Type B pancreatic cell (in vitro differentiated cells): ENCODE measurements at places on chromosomes 12 and 14. TPM values are rescaled to one million over a fixed set of nuclear protein-coding genes. Genes with fewer than 3 reads are reported as not detected.
A peak's percentile ranks its signal among the peaks of the same experiment; 100 is the strongest.

SLC17A8 gene
- 2.6 and 6.1 TPM in 2 replicates for total RNA-seq

CLEC4D gene
- not detected in 2 replicates for total RNA-seq

ULK1 gene
- 80.0 and 99.3 TPM in 2 replicates for total RNA-seq

C12orf56 gene
- total RNA-seq, result 1.5 TPM in 1 of 2 replicates, not detected in the other

KLRC4 gene
- not detected in 2 replicates for total RNA-seq

PTPRB gene
- 1.2 and 4.2 TPM in 2 replicates for total RNA-seq

METTL25 gene
- 9.4 and 14.3 TPM in 2 replicates for total RNA-seq

- no peak for DNase-seq
Measured at GRCh38 chr12:45827974-45828373, 98.5 kb downstream of the ARID2 start.

DNA sequence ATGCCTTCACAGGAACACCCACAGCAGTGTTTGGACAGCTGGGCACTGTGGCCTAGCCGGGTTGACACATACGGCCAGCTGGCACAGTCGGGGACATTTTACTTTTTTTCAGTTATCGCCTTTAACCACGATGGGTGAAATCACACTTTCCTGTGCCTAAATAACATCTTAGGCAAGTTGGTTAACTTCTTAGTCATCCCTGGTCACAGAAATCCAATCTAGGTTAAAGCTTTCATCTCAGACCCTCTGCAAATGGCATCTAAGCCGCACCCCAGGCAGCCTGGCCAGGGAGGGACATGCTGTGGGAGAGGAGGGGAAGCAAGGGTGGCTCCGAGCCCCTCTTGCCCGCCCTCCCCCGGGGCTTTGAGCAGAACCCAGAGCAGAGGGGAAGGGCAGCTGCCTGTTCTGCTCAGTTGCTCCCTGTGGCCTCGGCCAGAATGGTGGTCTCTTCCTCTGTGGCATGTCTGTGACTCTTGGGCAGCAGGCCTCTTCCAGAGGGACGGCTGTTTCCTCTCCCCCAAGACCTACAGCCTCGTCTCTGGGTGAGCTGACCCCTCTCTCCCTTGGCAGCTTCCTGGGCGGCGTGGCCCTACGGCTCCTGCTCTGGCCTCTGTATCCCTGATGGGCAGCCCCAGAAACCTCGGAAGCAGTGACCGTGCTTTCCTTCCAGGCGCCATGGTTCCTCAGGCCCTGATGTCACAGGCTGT is 85.4 kb upstream of the DYNC1H1 start:
- no peak for DNase-seq

DNA sequence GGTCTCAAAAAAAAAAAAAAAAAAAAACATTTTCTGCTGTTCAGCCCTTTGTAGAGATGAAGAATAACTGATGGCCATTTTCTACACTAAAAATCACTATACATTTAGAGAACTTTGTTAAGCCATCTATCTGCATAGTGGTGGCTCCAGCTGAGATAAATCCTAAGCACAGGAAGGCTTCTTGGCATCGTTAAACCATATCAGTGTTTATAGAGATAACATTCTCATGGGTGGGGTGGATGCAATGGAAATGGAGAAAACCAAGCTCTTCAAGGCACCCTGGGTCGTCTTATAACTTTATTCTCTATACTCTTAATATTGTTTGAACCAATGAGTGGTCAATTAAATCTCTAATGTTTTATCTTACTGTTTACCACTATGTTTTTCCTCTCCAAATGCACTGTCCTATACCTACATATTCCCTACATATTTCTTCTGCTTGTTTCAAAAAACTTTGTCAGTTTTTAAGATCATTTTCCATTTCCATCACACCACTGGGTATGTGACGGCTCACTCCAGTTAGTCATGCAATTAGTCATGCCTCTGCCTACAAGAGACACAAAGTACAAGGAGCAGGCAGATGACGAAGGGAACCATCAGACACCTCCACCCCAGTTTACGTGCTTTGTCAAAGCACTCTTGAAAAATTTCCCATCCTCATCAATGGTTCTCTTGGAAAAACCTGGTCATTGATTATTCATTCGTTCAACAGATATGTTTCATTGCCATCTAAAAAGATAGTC is 119.3 kb upstream of the OVCH1 start:
- no peak for DNase-seq

DNA sequence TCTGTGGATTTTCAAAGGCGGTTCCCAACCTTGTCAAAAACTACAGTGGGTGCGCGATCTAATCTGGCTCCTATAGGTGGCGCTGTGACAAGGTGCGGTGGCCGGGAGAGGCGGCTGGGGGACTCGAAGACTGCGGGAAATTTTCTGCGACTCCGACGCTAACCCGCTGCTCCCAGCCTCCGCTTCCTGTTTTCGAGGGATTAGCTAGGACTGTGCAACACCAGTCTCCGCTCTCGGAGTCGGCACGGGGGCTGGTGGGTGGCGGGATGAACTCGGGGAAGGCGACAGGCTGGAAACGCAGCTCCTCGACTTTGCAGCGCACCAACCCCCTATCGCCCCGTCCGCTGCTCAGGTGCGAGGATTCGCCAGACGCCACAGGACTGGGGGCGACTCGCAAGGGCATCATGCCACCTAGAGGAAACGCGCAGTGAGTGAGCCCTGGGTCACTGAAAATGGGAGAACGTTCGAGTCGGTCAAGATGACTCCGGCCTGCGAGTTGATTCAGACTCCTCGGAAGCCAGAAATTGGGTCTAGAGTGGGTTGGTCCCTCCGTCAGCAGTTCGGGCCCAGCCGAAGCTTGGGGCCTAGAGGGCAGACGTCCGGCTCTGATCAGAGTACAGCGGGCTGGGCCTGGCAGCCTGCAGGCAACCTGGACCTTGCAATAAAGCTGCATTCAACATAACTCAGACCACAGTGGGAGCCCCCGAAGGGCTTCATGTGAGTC is 5.5 kb upstream of the PAX9 start:
- DNase-seq, result peak; percentile 73

DNA sequence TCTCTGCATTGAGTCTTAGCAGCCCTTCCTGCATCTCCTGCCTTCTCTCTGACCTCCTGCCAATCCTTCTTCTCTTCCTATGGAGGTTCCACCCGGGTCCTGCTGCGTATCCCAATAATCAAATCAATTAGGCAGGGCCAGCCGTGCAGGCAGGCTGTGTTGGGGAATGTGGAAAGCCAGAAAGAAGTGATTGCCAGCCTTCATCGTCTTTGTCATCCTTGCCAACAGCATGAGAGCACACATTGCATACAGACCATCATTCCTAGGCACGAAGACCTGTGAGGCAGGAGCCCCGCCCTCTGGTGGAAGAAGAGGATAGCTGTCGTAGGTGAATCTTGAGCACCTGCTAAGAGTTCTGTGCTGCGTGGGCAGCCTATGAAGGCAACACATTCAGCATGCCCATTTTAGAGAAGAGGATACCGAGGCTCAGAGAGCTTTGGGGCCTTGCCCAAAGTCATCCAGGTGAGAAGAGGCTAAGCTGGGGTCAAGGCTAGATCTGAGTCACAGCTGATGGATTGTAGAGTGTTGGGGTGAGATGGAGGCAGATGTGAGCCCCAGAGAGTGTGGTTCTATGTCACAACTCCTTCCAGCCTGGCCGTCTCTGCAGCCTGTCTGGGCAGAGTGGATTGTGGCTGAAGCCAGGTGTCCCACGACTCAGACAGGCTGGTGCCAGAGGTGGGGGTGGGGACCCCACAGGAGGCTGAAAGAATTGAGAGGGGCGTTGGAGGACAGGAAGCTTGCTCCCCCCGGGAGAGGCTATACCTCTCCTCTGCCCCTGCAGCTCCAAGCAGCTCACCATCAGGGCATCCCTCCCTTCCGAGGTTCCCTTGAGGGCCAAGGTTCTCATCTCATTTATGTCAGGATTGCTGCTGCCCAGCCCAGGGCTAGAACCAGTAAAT is 12.7 kb downstream of the C14orf132 start:
- no peak for DNase-seq

DNA sequence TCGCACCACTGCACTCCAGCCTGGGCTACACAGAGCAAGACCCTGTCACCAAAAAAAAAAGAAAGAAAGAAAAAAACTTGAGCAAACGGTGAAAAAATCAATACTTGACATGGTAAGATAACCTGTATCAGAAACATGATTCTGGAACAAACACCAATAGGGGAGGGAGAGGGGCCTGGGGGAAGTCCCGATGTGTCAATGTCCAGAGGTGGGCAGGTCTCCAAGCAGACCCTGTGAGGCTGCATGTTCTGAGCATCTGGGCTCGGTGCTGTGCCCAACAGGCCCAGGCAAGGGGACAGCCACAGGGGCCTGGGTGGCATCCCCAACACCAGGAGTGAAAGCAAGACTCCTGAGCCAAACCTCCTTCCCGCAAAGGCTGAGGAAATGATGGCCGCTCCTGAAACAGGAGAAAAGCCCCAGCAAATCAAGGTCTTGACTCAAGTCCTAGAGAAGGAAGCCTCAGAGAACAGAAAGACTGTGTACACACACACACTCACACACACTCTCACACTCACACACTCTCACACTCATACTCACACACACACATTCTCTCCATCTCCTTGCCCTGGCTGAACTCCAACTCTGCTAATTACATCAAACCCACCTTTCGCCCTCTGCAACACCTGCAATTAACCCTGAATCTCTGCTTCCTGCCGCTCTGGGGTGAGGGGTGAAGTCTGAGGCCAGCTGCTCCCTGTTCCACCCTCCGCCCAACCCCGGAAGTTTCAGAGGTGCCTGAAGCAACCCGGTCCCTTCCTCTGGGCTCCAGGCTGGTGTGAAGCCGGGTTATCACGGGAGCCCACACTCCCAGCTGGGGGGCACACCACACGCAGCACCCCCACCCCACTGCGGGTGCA is 20.4 kb downstream of the CCDC88C start:
- no peak for DNase-seq

DNA sequence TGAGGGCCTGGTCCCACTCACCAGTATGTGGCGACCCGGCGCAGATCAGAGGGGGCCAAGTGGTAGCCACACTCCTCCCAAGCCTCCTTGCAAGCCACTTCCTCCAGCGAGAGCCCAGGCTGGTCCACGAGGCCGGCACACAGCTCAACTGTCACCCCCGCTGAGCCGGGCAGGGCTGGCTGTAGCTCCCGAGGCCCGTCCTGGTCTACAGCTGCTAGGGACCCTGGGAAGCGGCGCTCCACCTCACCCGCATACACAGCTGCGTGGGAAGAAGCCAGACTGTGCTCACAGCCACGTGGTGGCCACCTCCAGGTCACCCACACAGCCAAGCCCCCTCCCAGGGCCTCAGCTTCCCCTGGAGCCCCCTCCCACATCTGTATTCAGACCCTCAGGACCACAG is 4.6 kb downstream of the NUDT14 start:
- no peak for DNase-seq

GRCh38 chr12:102642199-102642598 is 161.8 kb upstream of the IGF1 start:
- DNase-seq, result no peak

GRCh38 chr14:79248771-79249170 is 962.5 kb downstream of the DIO2 start:
- DNase-seq, result no peak

DNA sequence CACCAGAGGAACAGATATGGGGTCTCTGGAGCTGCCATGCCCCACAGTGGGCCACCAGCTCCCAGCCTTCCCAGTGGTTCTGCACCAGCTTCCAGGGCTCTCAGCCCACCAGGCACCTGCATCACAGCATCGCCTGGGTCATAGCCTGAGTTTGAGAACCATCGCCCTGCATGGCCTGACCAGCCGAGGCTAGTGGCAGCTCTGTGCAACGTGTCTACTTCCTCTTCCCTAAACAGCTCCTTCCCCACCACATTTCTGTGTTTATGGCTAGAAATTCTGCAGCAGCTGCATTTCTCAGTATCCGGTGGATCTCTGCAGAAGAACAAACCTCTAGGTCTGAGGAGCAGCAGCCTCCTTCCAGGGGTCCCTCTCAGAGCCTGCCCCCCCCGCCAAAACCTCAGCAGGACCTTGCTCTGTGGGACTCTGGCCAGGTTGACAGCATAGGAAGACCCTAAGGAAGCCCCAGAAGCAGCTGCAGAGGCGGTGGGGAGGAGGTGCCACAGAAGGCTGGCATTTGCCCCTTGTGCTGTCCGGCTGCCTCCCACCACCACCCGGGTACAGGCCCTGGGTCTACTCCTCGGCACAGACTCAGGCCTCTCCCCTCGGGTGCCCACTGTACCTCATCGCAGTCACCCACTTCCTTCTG is 47.7 kb downstream of the PSMA6 start:
- DNase-seq, result no peak

DNA sequence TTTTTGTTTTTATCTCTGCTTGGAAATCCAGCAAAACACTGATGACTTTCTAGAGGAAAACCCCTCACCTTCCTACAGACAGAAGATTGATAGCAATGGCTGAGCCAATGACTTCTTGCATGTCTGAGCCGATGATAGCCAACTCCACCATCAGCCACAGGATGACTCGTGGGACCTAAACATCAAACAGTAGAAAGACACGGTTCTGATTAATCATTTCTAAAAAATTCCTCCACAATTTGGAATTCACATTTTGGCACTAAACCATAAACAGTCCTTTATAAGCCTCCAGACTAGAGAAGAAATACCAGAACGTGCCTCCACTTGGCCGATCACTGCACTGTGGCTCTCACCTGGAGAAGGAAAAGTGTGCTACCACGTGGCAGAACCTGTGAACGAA is 25.9 kb downstream of the SLC11A2 start:
- no peak for DNase-seq

DNA sequence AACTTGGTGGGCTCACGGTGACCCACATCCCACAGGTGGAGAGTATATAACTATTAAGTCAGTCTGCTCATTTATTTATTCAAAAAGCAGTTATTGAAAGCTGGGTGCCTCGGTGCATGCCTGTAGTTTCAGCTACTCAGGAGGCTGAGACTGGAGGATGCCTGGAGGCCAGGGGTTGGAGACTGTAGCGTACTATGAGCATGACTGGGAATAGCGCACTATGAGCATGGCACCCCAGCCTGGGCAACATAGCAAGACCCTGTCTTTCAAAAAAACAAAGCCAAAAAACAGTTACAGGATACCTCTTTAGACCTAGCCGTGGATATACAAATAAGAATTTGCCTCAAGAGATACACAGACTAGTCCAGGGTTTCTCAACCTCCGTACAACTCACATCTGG is 139.8 kb downstream of the ZFP36L1 start:
- DNase-seq, result no peak

DNA sequence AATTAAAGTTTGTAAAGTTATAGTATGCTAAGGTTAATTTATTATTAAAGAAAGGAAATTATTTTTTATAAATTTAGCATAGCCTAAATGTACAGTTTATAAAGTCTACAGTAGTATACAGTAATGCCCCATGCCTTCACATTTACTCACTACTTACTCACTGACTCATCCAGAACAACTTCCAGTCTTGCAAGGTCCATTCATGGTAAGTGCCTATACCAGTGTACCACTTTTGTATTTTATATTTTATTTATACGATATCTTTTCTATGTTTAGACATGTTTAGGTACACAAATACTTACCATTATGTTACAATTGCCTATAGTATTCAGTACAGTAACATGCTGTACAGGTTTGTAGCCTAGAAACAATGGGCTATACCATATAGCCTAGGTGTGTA is 95.1 kb upstream of the GRIN2B start:
- DNase-seq, result no peak

DNA sequence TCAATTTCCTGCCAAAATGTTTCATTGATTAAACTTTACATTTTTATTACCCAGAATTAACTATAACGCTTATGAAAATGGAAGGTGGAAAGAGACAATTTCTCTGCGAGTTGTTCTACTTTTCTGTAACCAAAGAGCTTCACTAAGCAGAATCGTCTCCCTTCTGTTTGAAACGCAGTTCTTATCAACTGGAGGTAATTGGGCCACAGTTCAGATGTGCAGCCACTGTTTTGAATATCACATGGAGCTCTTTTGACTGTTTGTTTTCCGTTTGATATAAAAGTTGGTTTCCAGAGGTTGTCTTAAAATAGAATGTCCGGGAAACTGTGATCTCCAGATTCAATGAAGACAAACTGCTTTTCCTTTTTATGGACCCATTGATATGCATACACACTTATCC is 183.3 kb upstream of the SEL1L start:
- no peak for DNase-seq

GRCh38 chr14:101078892-101079221 is 175.3 kb upstream of the RTL1 start:
- peak; percentile 54 for DNase-seq
